BJ (cell line): ENCODE measurements at places on chromosomes 3 and 15.

DNA sequence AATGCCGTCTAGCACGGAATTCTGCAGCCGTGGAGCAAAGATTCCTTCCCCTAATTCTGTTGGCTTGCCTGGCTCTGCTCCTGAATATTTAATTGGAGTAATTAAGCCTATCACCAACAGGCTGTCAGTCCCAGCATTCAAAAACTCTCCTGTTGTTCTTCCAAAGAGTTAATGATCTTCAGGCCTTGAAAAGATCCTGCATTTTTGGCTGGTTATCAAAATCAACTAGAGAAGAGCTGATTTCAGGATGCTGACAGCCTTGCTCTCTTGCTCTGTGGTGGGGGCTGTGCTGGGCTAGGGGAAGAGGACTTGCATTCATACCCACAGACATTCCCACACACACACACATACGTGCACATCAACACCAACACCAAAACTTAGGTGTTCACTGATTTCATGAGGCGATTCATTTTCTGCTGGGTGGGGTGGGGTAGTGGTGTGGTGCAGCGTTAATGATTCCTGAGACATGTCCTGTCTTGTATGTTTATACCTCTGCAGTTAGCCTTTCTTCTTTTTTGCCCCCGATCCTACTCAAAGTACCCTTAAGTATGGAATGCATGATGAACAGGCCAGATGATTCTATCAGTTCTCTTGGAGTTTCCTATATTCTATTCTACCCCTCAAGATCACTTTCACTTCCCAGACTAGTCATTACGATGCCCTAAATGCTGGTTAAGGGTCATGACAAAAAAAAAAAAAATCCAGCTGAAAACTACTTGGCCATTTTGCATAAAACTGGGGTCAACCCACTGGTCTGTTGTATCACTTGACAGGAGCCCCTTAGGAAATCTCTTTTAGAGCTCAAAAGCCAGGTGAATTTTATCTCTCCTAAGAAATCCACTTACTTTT, 42.3 kb downstream of the CPN2 start:
- no peak for DNase-seq

DNA sequence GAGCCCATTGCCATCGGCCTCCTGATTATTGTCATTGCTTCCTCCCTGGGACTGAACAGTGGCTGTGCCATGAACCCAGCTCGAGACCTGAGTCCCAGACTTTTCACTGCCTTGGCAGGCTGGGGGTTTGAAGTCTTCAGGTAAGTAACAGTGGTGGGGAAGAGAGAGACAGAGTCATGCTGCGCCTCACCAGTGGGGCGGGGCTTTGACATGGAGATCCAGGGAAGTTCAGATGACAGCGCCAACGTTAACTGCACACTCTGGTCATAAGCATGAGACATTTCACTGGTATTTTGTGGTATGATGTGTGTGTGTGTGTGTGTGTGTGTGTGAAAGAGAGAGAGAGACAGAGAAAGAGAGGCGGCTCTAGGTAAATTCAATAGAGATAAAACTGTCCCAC, 41.0 kb downstream of the AQP9 start:
- DNase-seq = no peak

- no peak for DNase-seq
These were observed 12.7 kb downstream of the TGM4 start for GRCh38 chr3:44887101-44887500.

DNA sequence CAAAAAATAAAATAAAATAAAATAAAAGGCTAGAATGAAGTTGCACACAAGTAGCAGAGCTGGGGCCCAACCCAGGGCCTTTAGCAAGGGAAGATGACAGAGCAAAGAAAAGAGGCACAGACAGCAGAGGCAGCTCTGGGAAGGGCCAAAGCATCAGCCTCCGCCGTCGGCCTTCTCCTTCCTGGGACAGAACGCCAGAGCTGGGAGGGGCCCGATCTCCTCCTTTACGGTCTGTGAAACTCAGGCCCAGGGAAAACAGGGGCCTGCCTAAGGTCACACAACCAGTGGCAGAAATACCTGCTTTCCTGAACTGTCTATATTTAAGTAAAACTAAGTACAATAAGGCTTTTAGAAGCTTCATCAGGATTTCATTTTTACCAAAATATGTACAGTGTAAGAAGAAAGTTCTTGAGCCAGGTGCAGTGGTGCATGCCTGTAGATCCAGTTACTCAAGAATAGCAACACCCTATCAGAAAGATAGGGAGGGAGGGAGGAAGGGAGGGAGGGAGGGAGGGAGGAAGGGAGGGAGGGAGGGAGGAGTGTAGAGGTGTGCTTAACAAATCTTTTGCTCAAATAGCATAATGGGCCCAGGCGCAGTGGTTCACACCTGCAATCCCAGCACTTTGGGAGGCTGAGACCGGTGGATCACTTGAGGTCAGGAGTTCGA, 43.0 kb upstream of the MUC4 start:
- DNase-seq = no peak

DNA sequence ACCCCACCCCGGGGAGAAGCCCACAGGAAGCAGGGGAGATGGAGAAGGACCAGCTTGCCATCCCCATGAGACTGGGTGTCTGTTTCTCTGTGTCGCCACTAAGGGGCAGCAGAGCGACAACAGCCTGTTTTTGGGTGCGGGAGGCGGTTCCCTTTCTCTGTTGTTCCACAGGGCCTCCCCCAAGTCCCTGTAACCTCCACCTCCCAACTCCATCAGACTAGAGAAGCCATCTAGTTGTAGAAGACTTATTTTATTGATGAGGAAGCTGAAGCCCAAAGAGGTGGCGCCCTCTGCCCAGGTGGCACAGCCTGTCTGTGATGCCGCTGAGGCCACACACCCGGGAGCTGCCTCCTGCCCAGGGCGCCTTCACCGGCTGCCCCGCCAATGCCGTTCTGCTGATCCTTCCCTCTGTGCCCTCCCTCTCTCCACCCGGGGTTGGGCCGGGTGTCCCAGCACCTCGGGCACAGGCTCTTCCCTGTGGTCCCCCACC, 3.9 kb upstream of the CCDC9B start:
- no peak for DNase-seq

DNA sequence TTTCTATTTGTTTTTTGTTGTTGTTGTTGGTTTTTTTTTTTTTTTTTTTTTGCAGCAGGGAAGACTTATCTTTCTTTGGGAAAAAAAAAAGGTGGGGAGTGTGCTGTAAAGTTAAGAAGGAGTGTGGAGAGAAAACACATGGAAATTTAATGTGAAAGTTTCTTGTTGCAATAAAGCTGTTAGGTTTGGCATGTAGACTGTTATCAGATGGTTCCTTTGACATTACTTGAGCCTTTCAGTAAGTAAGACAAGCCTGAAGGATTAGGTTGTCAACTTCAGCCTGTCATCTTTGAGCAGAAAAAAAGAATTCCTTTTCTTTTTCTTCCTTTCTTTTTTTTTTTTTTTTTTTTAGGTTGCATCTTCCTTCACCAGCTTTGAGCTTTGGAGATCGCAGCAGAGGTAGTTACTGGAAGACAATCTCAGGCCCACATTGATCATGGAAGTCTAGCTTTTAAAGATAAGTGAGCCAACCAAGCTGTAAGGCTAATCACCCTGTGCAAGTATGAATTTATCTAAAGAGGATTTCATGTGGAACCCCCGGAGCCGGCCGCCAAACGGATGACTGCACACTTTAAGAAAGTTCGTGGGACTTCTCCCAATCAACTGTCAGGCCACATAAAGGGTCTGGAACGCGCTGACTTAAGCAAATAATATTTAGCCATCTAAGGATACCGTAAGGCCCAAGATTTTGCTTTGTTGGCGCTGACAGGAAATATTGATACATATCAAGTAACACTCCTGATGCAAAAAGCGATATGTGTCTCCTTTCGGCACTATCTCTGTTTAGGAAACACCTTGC, 1040.1 kb upstream of the NR2F2 start:
- no peak for DNase-seq

- no peak for DNase-seq
These were observed 1.2 kb downstream of the CPA3 start for GRCh38 chr3:148866261-148866660.

GRCh38 chr3:18071833-18072232, 329.4 kb upstream of the TBC1D5 start:
- DNase-seq = no peak

DNA sequence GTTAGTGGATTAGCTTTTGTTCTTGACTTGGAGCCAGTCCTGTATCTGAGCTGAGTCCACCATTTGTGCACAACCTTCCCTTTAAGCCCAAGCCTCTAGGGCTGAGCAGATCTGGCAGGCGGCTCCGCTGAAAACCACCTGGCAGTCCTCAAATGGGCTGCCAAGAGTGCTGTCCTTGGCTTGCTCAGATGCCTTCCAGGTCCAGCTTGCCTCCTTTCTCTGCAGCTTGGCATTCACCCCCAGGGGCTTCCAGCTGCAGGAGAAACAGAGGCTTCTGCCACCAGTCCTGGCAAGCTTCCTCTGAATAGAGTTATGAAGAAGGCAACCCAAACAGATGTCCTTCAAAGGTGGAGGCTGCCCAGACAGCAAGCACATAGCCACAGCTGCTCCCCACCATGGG, 96.7 kb downstream of the LRTM1 start:
- DNase-seq = no peak

DNA sequence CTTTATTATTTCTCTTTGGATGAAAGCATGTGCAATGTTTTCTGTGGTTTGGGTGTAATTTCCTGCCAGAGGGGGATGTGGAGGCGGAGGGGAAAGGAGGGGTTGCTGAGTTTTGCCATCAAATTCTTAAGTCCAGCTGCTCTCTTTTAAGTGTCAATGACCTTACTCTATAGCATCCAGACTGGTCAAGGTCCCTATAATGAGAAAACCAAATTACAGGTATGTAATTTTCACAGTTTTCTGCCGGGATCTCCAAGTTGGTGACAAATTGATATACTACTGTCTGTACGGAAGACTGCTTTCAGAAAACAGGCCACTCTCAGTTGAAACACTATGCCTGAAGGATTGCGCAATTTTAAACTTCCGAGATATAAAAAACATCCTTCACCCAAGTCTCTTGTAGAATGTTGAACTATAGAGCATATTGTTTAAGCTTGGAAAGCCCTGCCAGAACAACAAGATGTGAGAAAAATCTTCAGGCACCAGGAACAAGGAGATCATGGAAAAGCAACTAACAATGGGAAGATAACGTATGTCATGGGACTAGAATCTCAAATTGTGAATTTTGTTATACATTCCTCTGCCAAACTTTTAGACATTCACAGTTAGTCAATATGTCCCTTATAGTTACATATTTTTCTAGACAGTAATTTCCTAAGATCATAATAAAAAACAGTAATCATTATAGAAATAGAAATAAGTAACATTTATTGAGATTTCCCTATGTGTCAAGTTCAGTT, 300.7 kb upstream of the SATB1 start:
- DNase-seq = no peak

DNA sequence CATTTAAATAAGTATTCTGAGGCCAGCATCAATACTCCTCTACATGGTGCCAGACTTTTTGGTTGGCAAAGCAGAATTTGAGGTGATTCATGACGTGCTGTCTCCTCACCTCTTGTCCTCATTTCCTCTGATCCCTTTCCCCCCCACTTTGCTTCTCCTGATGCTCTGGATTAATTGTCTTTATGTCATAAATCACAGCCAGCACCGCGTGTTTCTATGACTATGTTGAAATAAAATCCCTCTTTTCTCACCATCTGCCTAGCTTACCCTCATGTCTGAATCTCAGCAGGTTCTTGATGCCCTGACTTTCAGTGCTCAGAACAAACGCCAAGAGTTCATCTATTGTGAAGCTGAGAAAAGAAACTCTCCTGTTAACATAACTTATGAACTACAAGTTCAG, 19.7 kb upstream of the PTPRG start:
- no peak for DNase-seq

DNA sequence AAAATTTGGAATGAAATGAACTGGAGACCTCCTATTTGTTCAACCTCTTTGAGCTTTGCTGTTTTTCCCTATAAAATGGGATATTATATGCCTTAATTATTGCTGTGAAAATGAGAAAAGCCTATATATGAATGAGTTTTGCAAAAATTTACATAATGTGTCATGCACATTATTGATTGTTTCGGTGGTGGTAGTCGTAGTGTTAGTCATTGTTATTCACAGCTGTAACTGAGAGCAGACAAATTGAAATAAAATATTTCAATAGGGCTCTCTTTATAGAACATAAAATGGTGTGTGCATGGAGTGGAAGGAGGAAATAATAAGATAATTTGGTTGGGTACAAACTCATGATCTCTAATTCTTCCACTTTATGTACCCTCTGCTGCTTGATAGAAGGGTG, 153.7 kb upstream of the GADL1 start:
- no peak for DNase-seq

DNA sequence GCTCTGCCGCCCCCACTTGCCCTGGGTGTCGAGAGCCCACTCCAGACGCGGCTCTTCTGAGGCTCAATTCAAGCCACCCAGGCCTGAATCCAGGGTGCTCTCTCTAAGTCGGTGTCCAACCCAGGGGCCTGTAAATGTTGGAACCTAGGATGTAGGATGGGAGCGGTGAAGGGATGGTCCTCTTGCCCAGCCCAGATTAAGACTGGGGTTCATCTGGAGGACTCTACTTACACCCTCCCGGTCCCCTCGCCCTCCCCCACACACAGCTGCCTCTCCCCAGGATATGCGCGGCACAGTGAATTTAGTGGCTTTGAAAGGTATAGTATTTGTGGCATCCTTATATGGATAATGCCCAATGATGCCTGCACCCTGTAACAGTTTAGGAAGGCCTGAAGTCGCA, 822 bp upstream of the FBN1 start:
- no peak for DNase-seq

DNA sequence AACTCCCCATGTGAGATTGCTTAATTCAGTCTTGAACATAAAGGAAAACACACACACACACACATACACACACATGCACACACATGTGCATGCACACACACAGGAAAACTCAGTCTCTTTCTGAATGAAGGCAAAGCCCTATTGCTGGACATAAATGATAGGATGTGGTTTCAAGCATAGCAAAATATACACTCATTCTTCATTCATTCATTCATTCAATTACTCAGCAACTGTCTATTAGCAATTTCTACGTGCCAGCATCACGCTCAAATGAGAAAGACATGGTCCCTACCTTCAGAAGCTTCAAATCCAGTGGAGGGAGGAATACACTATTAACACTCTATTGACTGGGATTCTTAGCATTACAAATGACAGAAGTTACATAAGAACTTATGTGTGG, 41.8 kb upstream of the UBE2E2 start:
- no peak for DNase-seq

- DNase-seq = no peak
These were observed 161.0 kb upstream of the CTDSPL start for GRCh38 chr3:37700466-37701248.

DNA sequence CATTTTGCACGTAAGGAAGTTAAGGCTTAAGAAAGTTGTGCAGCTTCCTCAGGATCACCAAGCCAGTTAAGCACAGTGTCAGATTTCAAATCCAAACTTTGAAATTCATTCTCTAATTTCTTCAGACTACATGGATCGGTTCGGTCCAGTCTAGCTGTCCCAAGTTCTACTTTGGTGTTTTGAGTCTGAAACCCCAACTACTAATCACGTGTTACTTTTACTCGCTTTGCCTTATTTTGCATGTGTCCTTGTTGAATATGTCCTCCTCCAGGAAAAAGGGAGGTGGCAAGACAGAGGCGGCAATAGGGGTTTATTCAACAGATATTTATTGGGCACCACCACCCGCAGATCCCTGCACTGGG, 522 bp upstream of the GXYLT2 start:
- DNase-seq = no peak
